ENCODE measurements at places on chromosomes 11 and 22.

- DNase-seq: no peak
Measured at GRCh38 chr11:97965849-97966646, 1054.7 kb upstream of the CNTN5 start.

- peak; percentile 42 for DNase-seq
Measured at GRCh38 chr11:31397239-31397834, 27.7 kb downstream of the DNAJC24 start.

GRCh38 chr11:100631316-100631715 is 55.8 kb upstream of the ARHGAP42 start:
- no peak for DNase-seq

DNA sequence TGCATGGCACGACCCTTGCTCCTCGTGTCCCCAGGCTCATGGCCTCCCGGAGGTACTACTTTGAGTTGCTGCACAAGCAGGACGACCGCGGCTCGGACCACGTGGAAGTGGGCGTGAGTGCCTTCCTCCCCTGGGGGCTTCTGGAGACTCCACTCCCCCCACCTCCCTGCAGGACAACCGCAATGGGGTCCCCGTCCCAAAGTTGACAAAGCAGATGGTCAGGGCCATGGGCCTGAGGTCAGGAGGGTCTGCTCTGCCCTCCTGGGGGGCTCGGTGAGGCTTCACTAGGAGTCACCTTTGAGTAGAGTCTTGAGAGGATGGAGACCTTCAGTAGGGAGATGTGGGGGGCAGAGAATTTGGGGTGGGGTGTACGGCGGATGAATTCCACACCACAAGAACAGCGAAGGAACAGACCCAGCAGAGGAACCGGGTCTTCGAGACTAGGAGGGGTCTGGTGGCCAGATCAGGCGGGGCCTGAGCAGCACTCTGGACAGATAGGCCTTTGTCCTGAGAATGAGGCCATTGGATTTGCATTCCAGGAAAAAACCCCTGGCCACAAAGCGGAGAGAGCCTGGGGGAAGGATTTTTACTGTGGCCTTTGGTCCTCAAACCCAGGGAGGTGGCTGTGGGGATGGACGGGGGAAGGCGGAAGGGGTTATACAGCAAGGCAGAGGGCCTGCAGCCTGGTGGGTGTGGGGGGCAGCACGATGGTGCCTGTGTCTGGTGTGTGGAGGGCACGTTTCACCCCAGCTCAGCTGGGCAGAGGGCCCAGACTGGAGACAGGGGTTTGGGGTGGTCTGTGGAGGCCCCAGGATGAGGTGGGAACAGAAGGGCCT is 4.6 kb downstream of the B4GALNT4 start:
- no peak for DNase-seq

GRCh38 chr11:132036746-132037466 is 666.5 kb downstream of the NTM start:
- no peak for DNase-seq
